ENCODE measurements at places on chromosomes 3 and 15.

GRCh38 chr3:105255350-105255749 lies 111.4 kb upstream of the ALCAM start:
- no peak for DNase-seq

DNA sequence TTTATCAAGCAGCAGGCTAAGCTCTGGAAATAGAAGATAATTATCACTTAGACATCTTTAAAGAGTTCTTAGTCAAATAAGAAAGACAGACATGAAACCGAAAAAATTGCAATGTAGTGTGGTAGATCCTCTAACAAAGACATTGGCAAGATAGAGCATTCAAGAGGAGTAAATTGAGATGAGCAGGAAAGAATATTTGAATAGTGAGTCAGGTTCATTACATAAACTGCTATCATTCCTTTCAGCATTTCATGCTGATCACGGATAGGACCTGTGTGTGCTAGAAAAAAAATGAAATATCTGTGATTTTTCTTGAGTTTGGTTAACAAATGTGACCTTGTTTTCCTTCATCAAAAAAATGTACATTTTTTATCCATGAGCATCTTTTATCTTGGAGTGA lies 460.9 kb downstream of the OTOL1 start:
- no peak for DNase-seq

DNA sequence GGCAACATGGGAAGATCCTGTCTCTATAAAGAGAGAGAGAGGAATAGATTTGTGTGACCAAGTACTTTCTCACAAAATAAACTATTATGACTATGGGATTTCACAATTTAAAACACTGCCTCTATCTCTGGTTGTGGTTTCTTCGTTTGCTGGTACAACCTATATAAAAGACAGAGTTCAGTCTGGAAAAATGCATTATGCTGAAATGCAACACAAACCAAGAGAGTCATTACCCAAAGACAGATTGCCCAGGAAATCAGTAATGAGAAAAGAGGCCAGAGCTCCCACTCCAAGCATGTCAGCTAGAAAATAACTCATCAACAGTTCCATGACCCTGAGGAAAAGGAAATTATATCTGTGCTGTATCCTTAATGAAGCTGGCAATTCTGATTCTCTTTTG lies 23.2 kb downstream of the GPR176 start:
- no peak for DNase-seq

GRCh38 chr3:113174304-113174703 lies 37.1 kb upstream of the BOC start:
- no peak for DNase-seq

- DNase-seq: no peak
These were observed 36.0 kb downstream of the ZFAND6 start for GRCh38 chr15:80095511-80095910.
